ENCODE measurements at places on chromosomes 13 and 19. TPM values are rescaled to one million over a fixed set of nuclear protein-coding genes. Genes with fewer than 3 reads are reported as not detected.

The PNMA8B gene
- not detected for total RNA-seq

- no peak for DNase-seq
These were observed at the start of gene MEIOSIN for GRCh38 chr19:45733160-45733810. Gene MEIOSIN (plus strand): TSS chr19:45733439. CDS start chr19:45735377, 1,938 bp downstream.

DNA sequence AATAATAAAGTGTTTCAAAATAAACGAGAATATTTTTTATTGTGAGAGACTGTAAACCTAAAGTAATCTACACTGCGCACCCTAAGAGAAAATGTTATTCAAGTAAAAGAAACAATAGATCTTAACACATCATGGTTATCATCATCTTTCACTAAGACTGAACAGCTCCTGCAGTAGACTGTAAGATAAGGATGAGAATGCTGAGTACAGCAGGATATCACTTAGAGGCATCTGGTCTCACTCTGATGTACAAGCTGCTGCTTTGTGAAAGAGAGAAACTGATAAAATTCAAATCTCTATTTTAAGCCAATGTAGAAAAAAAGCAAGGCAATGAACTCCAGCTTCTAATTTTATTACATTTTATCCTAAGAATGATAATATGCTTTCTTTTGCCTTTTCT lies 261.7 kb upstream of the HTR2A start:
- no peak for DNase-seq

The ZNF69 gene
- 8.8 TPM for total RNA-seq

The COMP gene
- 0.13 TPM for total RNA-seq

GRCh38 chr19:19262190-19263057 lies 10.7 kb downstream of the TM6SF2 start:
- DNase-seq: no peak

Measured in LHCN-M2 (cell line).